ENCODE measurements at places on chromosomes 13 and 19. TPM values are rescaled to one million over a fixed set of nuclear protein-coding genes. Genes with fewer than 3 reads are reported as not detected.

The CACNG7 gene
- not detected for total RNA-seq

The SPPL2B gene
- 17.8 TPM for total RNA-seq

The EMP3 gene
- 149 TPM for total RNA-seq

The MCEMP1 gene
- total RNA-seq, result not detected

DNA sequence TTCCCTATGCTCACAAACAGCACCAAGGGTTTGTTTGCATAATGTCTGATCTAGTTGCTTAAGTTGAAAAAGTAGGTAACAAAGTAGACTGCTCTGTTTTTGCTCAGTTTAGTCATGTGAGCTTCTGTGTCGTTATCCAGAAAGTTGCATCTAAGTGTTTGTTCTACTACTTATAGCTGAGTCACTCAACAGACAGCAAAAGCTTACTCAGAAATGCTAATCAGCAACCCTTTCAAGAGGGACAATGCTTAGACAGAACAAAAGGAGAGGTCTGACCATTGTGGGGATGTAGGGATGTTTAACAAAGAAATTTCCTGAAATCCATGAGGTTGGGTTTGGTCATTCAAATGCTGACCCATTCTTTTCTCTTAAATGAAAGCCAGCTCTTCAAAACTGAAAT is 106.4 kb downstream of the ATP8A2 start:
- DNase-seq, result no peak

DNA sequence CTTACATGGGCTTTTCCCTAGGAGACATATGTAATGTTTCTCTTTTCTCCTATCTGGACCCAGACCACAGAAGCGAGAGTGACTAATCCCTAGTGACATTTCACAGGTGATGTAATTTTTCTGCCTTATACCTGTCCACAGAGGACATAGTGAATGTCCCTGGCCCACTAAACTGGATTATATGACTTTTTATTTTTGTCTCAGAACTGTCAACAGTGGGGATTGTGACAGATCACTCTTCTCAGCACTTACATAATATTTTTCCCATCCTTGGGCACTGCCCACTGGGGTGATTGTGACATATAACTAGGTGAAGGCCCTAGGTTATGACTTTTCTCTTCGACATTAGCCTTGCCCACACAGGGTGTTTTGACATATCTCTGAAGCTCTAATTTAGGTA is 7.9 kb upstream of the ZNF726 start:
- DNase-seq, result no peak

- no peak for DNase-seq
Observed at GRCh38 chr19:33689868-33690267, 68.1 kb downstream of the CHST8 start.

DNA sequence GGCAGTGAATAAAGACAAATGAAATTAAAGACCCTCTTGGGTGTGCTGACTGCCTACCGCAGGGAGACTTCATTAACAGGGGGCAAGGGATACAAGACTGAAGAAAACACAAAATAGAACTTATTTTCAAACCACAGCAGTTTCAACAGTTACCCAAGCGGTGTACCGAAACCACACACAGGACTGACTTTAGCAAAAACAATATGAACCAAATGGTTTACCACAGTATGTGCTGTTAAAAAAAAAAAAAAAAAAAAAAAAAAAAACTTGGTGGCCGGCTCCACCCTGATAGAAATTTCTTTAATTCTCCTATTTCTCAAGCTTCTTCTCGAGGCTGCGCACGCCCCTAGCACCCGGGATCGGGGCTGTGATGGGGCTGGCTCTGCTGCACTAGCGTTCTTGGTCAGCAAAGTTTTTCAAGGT is 42.6 kb downstream of the KLF2 start:
- no peak for DNase-seq

DNA sequence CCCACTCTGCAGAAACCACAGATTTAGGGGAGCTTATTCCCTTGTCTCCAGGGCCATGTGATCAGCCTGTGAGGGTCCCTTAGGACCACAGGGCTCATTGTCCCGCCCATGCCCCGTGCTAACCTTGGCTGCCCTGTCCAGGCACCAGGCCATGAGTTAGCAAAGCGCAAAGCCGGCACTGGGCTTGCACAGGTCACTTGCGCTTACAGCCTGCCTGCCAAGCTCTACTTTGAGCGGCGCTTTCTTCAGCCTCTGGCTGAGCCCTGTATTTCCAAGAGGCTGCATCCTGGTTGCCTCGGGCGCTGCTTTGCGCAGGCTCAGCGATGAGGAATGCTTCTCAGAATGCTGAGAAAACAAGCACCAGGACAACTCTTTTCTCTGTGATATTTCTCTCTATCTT is 188.0 kb downstream of the TDRD3 start:
- no peak for DNase-seq

- no peak for DNase-seq
Observed at GRCh38 chr19:10568062-10568825, 535 bp downstream of the CDKN2D start.

- DNase-seq, result no peak
Observed at GRCh38 chr19:16024266-16025107, 51.8 kb upstream of the TPM4 start.

DNA sequence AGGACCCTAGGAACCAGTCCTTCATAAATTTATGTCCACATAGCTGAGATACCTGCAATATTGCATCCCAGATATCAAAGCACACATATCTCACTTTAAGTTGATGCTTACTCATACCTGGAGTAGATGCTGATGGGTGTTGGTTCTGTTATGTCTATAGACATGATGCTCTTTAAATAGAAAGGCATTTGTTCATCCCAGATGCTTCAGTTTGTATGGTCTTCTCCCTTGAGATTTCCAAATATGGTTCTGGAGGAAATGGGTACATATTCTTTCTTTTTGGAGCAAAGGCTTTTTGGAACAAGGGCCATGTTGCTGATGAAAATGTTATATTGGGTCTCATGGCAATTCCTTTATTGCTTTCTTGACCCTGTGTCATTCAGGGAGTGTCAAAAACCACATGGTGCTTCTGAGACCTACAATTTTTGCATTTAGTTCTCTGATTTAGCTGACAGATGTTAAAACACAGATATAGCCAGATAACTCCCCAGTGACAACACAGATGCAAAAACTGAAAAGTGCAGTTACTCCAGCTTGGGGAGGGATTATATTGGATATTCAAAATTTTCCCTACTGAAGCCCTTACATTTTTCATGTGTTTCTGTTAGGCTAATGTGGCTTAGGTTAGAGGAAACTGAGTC is 211.4 kb downstream of the KCNRG start:
- DNase-seq, result no peak

DNA sequence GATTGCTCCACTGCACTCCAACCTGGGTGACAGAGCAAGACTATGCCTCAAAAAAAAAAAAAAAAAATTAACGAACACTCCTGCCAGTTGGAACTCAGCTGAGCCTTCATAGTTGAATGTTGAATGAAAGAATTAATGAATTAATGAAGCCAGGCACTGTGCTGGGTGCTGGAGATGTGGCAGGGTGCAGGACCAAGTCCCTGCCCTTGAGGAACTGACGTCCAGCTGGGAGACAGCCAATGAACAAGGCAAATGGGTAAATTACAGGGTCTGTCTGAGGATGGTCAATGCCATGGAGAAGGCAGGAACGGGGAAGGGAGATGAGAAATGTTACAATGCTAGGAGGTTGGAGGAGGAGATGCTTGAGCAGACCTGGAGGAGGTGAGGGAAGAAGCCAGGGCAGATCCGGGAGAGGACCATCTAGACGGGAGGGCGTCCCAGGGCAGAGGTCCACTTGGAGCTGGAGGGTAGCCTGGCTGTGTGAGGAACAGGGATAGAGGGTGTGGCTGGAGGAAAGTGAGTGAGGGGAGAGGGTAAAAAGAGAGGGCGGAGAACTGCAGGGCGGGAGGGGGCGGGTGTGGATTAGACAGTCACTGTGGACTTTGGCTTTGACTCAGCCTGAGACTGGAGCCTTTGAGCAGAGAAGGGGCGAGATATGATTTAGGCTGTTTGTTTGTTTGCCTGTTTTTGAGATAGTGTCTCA is 16.8 kb upstream of the IGSF23 start:
- no peak for DNase-seq
